NCI-H345 (cell line): ENCODE measurements at places on chromosomes 4 and X.

DNA sequence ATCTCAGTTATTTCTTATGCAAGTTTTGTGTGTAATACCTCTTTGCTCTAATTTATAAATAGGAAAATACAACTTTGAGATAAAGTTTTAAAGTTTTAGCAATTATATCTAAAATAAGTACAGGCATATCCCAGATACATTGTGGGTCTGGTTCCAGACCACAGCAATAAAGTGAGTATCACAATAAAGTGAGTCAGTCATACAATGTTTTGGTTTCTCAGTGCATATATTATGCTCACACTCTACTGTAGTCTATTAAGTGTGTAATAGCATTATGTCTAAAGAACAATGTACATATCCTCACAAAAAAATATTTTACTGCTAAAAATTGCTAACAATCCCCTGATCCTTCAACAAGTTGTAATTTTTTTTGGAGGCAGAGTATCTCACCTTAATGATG is 49.2 kb downstream of the ANAPC10 start:
- DNase-seq, result no peak

DNA sequence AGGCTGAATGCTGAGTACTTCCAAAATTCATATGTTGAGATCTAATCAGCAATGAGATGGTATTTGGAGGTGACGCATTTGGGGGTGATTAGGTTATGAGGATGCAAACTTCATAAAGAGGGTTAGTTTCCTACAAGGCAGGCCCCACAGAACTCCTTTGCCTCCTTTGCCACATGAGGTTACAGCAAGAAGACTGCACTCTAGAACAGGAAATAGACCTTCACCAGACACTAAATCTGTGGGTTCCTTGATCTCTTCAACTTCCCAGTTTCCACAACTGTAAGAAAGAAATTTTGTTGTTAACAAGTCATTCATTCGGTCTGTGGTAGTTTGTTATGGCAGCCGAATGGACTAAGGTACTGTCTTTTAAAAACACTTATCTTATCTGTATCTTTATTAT is 681.9 kb upstream of the HS3ST1 start:
- no peak for DNase-seq

DNA sequence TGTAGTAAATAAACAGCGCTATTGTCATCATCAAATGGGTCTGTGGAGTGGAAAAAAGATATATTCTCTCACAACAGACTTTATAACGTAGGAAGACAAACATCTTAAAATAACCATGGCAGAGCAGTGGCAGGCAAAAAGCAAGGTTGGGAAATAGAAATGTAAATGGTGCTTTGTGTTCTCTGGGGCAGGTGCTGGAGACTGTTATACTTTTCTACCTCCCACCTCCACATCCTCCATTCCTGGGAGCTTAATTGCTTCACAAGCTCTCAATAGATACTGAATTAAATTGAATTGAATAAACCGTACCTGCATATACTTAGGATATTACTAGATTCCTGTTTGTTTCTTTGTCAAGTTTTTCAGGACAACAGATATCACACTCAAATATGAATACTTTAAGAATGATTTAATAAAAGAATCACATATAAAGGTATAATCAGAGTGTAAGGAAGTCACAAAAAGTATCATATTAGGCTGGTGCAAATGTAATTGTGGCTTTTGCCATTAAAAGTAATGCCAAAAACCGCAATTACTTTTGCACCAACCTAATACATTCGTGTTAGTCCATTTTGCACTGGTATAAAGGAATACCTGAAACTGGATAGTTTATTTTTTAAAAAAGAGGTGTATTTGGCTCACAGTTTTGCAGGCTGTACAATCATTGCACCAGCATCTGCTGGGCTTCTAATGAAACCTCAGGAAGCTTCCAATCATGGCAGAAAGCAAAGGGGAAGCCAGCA is 367.3 kb downstream of the GRIA2 start:
- no peak for DNase-seq

GRCh38 chr4:73740353-73740778 is at the start of gene CXCL8:
TSS of gene CXCL8 (plus strand) at chr4:73740569. CDS start at chr4:73740659, 90 bp downstream.
- DNase-seq, result peak; percentile 70

GRCh38 chr4:14671146-14671545 is 331.1 kb upstream of the CPEB2 start:
- no peak for DNase-seq

- no peak for DNase-seq
Measured at GRCh38 chr4:22850630-22851029, 157.9 kb downstream of the GBA3 start.

GRCh38 chr4:5719350-5720055 is 8.5 kb downstream of the EVC start:
- DNase-seq, result no peak

- no peak for DNase-seq
Measured at GRCh38 chr4:1354136-1354982, 7.4 kb downstream of the UVSSA start.

GRCh38 chr4:157128395-157128794 is 52.4 kb downstream of the GLRB start:
- DNase-seq, result no peak

- no peak for DNase-seq
Measured at GRCh38 chrX:135512508-135513129, 7.8 kb upstream of the INTS6L start.

- DNase-seq, result no peak
Measured at GRCh38 chrX:110519501-110519900, 160.9 kb downstream of the RTL9 start.

- DNase-seq, result no peak
Measured at GRCh38 chr4:2961421-2961810, 1.8 kb downstream of the NOP14 start.

DNA sequence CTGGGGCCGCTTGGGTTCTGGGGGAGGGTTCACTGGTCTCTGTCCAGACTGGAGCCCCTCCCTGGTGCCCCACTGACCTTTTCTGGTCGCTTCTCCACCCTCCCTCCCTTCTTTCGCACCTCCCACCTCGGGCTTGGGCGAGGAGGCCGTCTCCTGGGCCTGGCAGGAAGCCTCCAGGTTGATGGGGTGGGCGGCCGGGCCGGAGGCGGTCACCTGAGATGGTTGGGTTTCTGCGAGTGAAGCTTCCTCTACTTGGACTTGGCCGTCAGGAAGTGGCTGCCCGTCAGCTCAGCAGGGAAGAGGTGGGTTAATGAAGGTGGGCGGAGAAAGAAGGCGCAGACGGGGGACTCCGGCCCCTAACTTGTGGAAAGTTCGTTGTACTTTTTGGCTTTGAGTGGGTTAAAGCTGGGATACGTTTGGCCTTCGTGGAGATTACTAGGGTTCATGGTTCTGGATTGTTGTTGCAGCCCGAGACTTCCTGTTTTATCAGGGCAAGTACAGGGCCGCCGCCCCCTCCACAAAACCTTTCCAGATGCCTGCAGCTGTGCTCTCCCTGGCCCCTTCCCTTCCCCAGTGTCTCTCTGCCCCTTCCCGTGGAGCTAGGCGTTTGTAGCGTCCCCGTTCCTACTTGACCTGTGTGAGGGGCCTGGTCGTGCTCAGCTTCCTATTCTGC is 1.2 kb downstream of the AKAP17A start:
- DNase-seq, result no peak

- no peak for DNase-seq
Measured at GRCh38 chrX:103883533-103883932, 51.5 kb upstream of the RAB9B start.

- DNase-seq, result no peak
Measured at GRCh38 chr4:146058531-146058930, 117.0 kb upstream of the LSM6 start.

DNA sequence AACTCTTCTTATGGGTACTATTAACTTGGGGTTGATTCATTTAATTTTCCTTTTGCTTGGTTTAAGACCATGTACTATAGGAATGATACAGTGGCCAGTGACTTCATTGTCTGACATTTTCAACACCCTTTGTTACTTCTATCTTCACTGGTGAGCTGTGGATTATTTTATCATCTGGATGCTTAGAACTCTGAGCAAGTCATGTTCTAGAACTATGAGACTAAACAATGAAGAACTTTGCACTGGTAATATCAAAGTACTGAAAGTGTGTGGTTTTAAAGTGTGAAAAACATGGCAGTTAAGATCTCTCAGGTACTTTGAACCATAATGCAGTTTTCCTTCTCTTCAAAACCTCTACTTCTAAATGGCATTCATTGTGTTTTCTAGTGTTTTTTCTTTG is 47.8 kb downstream of the MAP7D3 start:
- DNase-seq, result no peak

DNA sequence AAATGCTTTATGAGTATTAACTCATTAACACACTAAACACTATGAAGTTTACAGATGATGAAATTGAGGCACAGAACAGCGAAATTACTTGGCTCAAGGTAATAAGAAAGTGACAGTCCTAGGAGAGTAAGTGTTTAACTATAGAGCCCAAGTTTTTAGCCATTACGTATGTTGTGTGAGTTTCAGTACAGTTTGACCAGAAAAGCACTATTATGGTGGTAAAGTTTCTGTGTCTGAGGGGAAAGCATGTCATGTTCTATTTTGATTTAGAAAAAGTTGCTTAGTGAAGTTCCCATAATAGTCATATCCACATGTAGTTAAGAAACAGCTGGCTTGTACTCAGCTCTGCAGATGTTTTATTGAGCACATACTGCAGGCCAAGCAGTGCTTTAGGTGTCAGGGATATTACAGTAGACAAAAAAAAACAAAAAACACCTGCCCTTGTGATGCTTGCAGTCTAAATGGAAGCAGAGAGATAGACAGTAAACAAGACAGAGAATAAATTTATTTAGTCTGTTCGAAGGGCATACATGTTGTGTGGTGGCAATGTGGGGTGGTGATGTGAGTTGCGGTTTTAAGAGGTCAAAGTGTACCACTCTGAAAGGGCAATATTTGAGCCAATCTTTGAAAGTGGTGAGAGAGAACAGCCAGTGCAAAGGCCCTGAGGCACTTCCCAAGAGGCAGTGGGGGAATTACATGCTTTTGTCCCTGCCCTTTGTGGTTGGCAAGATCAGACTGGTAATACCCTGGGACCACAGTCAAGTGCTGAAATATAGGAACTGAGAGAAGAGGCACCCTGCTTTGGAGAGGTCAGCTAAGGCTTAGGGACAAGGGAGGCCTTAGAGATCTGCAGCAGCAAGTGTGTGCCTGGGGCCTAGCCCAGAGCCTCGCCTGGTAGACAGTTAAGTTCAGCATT is 6.2 kb downstream of the TMEM131L start:
- no peak for DNase-seq

DNA sequence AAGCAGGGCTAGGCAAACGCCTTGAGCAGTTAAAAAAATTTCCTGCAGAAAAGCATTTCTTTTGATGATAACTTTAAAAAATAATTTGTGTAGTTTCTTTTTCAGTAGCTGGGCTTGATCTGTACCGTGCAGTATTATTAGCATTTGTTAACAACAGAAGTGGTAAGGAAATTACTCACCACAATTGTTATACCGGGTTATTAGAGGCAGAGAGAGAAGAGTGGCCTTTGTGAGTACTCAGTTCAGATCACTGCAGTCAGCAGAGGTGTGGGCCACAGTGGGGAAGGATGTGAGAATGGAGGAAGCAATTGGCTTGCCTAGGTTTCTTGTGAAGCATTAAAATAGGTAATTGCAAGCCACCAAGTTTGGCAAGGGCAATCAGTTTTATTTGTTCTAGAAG is 14.3 kb upstream of the IL21 start:
- no peak for DNase-seq

- DNase-seq, result no peak
Measured at GRCh38 chr4:10011277-10011676, 10.0 kb downstream of the SLC2A9 start.

GRCh38 chr4:33467291-33467690 is 2747.1 kb downstream of the PCDH7 start:
- DNase-seq, result no peak

DNA sequence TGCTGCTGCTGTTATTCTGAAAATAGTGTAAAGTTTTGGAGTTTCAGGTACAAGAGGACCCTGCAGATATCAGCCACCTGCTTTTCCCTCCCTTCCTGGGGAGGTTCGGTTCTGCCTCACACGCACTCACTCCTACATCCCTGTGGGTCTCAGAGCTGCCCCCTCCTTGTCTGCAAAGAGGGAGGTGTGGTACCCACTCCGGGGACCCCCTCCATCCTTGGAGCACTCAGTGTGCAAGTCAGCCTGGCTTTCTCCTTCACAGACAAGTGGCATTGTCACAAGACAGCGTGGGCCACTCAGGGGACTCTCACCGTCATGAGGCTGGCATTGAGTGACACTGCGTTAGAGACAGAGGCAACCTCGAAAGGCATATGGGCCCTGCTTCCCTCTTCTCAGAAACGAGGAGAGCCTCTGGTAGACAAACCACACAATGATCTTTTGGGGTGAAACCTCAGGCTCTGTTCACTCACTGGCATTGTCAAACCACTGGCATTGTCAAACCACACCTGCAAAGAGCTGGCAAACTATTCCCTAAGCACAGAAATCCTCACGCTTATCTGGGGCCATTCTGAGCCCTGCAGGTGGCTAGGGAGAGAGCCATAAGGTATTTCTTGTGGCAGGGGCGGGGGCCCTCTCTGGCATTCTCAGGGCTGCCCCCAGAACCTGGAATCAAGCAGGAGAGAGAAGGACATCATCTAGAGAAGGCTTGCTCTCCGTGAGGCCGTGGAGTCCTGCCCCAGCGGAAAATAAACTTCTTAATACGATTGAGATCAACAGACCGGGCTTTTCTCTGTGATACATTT is 285.0 kb downstream of the SHOX start:
- DNase-seq, result no peak

- DNase-seq, result no peak
Measured at GRCh38 chr4:94649381-94650133, 108.2 kb upstream of the BMPR1B start.

GRCh38 chr4:67556436-67556835 is 2.1 kb upstream of the STAP1 start:
- DNase-seq, result no peak
